ENCODE measurements at places on chromosomes 4 and X.

DNA sequence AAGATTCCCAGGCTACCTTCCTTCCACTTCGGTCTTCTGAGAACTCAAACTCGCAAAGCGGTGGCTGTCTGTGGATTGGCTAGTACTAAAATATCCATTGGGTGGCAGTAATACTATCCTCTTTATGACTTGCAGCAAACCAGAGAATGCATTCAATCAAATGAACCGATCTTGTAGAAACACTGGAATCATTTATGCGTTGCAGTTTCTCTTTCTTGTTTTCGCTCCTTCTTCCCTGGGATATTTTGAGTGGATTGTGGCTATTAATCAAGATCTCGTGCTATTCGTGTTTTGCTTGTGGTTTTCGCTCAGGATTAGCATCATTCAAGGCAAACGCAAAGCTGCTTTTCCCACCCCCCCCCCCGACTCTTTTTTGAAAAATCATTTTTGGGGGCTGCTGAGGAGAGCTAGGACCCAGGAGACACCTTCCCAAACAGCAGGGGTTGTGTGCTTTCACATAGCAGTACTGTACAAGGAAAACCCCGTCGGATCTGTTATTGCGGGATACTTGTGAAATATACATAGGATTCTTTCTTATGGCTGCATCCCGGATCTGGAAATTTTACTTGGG lies at the start of gene IL1RAPL1:
Gene IL1RAPL1, plus strand, starts transcription at position 466 of the 571 bp plus-strand sequence.
- peak; percentile 62 for DNase-seq

DNA sequence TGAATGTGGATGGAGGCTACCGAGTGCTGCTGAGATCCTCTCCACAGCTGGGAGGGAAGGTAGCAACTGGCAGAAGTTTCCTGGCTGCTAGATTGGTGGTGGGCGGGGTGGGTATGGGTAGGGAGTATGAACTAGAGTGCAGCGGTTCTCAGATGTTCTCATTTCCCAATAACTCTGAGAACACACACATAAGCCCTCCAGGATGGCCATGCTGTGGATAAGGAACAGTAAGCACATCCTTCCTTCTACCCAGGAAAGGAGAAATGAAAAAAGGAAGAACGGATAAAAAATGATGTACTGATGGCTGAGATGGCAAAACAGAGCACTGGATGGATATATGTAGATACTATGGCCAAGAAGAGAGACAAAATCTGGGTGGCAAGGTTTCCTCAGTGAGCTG lies 116.0 kb downstream of the ZNF827 start:
- DNase-seq = no peak

- DNase-seq = no peak
These were observed 15.7 kb upstream of the DRP2 start for GRCh38 chrX:101203761-101204351.

GRCh38 chrX:41507919-41508318 lies 60.8 kb downstream of the NYX start:
- no peak for DNase-seq

GRCh38 chr4:147610686-147611085 lies 6.5 kb upstream of the TMEM184C start:
- peak; percentile 44 for DNase-seq

DNA sequence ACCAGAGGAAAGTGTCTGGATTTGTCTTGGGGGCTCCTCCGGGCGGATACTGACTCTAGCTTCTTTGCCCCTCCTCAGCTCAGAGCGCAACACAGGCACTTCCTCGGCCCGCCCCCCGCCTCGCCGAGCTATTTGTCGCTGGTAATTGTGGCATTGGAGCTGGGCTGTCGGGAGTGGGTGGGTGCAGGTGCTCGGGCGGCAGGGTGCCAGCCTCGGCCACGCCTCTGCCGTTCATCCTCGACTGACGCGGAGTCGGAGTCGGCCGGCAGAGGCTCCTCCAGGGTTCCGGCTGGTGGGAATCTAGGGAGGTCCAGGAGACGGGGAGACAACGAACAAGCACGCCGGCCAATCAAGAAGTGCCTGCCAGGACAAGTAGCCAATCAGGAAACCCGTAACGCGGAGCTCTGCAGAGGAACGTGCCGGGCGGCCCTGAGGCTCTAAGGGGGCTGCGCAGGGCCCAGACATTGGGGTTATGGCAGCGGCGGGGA lies 3.9 kb upstream of the SYN1 start:
- peak; percentile 72 for DNase-seq

- no peak for DNase-seq
These were observed 91.0 kb downstream of the EDA2R start for GRCh38 chrX:66547847-66548369.

- peak; percentile 9 for DNase-seq
These were observed 8.5 kb downstream of the SLC25A43 start for GRCh38 chrX:119407681-119408080.

DNA sequence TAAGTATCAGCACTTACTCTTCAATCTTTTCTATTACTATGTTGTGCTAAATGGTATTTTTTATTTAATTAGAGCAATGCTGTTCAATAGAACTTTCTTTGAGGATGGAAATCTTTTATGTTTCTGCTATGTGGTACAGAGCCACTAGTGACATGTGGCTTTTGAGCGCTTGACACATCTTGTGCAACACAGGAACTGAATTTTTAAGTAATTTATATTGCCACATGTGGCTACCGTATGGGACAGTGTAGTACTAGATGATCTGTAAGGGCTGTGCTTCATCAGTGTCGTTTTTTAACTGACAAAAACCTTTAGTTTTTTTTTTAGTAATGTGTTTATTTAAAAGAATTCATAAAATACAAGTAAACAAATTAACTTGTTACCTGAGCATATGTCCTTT lies 22.4 kb downstream of the HPRT1 start:
- peak; percentile 3 for DNase-seq

DNA sequence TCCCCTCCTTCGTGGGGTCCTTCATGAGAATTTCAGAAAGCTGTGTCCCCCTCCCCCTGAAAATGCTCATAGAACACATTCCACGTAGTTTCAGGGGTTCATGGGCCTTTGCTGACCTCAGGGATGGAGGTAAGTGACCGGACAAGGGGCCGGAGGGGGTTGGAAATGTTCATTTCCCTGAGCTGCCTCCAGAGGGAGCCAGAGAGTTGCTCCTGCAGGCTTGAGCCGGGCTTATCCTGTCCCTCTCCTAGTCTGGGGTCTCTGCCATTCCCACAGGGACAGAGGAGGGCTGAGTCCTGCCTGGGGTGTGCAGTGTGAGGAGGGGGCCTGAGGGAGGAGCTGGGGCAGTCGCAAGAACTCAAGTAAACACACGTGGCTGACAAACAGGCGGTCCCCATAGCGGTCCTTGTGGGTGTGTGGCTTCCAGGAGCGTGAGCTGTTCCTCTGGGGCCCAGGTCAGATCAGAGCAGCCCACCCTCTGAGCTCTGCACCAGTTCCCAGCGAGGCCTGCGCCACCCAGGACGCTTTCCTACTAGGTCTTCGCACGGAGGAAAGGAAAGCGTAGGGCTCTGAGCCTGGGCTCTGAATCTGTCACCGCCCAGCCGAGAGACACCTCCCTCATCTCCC lies 62.5 kb downstream of the WFS1 start:
- no peak for DNase-seq

- DNase-seq = no peak
These were observed 79.8 kb downstream of the SPANXN3 start for GRCh38 chrX:143437439-143437838.

DNA sequence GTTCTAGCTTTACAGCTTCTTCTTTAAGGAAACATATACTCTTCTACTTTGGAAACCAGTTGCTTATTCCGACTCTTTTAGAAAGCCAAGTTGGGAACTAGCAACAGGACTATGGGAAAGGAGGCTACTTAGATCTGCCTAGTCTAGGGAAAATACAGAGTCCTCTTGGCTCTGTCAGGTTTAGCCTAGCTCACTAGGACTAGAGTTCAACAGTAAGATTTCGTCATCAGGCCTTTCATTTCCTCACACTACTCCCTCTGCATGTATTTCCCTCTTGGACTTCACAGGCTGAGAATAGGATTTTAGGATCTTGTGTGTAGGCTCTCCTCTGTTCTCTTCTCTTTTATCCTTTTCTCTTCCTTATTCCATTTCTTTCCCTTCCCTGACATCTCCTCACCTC lies 409.8 kb downstream of the AR start:
- DNase-seq = no peak

DNA sequence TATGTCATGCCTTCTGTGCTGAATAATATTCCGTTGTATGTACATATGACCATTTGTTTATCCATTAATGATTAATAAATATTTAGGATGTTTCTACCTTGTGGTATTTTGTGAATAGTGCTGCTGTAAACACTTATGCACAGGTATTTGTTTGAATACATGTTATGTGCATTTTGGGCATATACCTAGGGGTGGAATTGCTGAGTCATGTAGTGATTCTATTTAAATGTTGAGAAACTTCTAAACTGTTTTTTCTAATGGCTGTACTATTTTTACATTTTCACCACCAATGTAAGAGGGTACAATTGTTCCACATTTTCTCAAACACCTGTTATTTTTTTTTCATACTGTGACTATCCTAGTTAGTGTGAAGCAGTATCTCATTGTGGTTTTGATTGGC lies 1318.6 kb downstream of the TECRL start:
- no peak for DNase-seq

- DNase-seq = no peak
These were observed 59.7 kb downstream of the NBDY start for GRCh38 chrX:56788717-56789122.

- no peak for DNase-seq
These were observed 474.7 kb downstream of the SPRY1 start for GRCh38 chr4:123871341-123871740.

DNA sequence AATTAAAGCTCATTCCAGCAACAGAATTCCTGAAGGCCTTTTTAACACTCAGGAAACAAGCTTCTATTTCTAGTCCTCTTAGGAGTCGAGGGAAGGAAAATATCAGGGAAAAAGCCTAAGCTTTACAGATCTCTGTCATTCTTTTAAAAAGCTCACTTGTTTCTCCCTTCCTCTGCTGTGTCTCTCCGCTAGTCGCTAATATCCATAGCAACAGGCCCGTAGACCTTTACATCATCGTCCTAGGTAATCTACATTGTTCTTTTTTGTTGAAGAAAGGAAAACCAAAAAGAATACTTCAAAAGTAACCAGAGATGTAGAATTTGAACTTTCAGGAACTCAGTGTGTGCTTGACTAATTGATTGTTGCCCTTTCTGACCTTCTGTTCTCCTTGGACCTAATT lies 45.9 kb upstream of the MTMR1 start:
- DNase-seq = no peak

GRCh38 chr4:55613621-55614020 lies 21.6 kb upstream of the PDCL2 start:
- no peak for DNase-seq
